A172 (cell line): ENCODE measurements at places on chromosomes 7 and 10. TPM values are rescaled to one million over a fixed set of nuclear protein-coding genes. Genes with fewer than 3 reads are reported as not detected.
A peak's percentile ranks its signal among the peaks of the same experiment; 100 is the strongest.

SKAP2 gene
- 33.7 and 36.4 TPM in 2 replicates for total RNA-seq

DNA sequence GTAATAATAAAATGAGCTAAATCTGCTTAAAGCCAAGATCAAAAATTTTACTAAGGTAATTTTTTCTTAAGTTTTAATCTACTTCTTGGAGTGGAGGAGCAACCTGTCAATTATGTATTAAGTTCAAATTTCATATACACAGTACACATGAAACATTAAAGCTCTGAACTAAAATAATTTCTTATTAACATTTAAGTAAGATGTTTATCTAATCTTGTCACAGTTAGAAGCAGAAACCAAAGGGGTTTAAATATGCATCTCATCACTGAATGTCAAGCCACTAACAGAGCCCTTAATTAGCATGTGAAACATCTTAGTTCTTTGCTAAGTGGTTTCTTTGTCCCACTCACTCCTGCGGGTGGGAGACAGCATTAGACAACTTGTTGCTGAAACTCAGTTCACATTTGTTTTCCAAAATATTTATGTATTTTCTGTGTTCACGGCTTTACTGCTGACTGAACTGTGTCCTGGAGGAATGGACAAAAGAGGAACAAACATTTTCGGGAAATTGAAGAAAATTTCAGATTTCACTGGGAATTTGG is 130.9 kb upstream of the MBL2 start:
- no peak for DNase-seq

- peak; percentile 49 for DNase-seq
Observed at GRCh38 chr7:16695621-16696237, 49.7 kb downstream of the BZW2 start.

DNA sequence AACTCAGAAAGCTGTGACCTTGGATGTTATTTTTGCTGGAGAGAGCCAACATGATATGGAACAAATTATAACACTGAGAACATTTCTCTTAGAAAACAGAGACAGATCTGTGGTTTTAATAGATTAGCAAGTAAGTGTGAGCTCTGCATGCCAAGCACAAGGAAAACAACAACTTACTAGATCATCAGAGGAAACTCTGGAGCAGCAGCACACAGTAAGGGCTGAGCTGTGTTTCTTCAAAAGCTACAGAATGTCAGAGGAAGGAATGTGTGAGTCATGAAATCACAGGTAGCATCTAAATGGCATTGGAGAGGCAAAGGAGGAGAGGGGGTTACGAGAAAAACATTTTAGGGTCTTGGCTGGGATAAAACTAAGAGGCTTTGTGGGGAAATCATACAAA is 283.4 kb upstream of the FZD8 start:
- DNase-seq, result peak; percentile 20

TMEM60 gene
- 55.6 and 65.4 TPM in 2 replicates for total RNA-seq

DNA sequence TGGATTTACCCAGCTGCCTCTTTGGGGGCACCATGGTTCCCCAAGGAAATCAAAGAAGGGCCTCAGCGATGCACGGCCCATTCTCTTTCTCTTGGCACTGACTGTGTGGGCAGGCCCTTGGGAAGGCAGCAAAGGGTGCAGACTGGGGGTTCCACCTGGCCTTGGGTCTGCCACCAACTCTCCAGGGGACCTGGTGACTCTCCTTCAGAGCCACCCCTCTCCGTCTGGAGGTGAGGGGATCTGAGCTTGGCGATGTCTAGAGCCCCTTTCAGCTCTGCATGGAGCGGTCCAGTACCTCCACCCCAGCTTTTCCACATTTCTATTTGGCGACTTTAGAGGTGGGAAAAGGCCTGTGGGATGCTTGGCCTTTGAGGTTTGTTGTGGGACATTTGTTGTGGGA is 69.1 kb downstream of the C10orf120 start:
- DNase-seq, result no peak

CUZD1 gene
- total RNA-seq, result not detected in 2 replicates

- no peak for DNase-seq
Observed at GRCh38 chr10:88913127-88913526, 33.1 kb downstream of the STAMBPL1 start.

PON3 gene
- not detected in 2 replicates for total RNA-seq

DNA sequence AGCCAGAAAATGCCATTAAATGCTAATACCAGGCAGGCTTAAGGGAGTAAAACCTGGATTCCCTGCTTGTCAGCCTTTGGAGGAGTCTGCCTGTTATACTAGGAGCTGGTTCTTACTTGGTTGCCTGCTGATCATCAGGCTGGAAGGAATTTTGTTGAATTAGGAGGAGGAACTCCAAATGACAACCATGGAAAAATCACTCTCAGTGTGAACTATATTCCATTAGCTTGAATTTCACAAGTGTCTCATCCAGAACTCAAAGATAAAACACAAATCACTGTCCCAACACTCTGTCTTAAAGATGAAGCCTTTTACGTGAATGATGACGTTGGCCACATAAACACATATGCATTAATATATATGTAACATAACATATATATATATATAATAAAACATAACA is 238.9 kb upstream of the PLXDC2 start:
- DNase-seq, result no peak

DNA sequence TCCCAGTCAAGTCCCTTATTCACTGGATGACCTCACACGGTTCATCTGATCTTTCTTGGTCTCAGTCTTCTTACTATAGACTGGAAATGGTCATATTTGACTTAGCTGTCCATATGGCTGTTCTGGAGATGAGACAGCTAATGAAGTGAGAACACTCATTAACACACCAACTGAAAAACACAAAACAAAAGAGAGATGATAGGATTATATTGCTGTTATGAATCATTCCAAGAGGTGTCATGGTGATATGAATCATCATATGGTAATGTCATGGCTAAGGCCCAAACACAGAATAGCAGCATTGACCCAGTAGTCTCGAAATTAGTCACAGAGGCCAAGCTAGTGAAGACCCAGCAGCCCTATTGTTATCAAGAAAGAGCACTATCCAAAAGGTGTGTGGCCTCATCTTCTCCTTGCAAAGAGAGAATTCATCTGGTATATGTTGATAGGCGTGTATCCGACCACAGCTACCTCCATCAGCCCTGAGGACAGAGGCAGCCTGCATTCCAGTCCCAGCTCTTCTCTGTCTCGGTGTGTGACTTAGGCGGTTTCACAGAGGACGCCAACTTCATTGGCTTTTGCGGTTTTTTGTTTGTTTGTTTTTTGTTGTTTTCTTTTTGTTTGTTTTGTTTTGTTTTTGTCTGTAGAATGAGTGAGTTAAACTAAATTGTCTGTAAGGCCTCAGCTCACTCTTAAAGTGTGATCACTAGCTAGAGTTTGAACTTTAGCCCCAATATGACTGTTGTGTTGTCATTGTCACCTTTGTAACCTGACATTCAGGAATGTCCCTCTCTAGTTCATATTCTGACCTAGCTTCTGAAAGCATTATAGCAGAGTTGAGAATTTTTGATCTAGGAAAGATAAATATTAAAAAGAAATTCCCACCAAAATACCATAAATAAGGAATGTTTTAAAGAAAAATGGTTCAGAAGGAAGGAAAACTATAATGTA is 97.4 kb upstream of the PDCD4 start:
- DNase-seq, result peak; percentile 90

GRCh38 chr10:124262234-124262865 is 156.4 kb downstream of the OAT start:
- DNase-seq, result no peak

- no peak for DNase-seq
Observed at GRCh38 chr7:20482071-20482470, 133.4 kb upstream of the ABCB5 start.

GRCh38 chr7:18081617-18082016 is 54.0 kb upstream of the PRPS1L1 start:
- DNase-seq, result no peak

DNA sequence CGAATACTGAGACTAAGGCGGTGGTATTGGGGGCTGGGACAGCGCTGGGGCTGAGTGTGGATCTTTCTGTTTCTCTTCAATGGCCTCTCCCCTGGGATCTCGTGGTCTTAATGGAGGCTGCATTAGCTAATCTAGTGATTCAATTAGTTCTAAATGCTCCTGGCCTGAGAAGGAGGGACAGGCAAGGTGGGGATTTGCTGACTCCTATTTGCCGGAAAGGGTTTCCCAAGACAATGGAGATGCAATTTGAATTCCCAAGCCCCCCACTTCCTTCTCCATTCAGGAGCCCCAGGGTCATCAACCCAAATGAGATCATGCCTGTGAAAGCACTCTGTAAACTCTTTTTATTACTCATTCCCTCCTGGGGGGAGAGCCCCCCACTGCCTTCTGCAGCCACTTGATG is 111.7 kb upstream of the PLXNA4 start:
- DNase-seq, result no peak

- DNase-seq, result no peak
Observed at GRCh38 chr7:55005241-55005851, 13.5 kb upstream of the EGFR start.

CDNF gene
- 1.2 and 1.8 TPM in 2 replicates for total RNA-seq

GRCh38 chr10:11325817-11326216 is 285.6 kb downstream of the USP6NL start:
- DNase-seq, result no peak

HGF gene
- not detected in 2 replicates for total RNA-seq

- peak; percentile 96 for DNase-seq
Observed at GRCh38 chr10:14820010-14820774, 17.6 kb downstream of the CDNF start.

DNA sequence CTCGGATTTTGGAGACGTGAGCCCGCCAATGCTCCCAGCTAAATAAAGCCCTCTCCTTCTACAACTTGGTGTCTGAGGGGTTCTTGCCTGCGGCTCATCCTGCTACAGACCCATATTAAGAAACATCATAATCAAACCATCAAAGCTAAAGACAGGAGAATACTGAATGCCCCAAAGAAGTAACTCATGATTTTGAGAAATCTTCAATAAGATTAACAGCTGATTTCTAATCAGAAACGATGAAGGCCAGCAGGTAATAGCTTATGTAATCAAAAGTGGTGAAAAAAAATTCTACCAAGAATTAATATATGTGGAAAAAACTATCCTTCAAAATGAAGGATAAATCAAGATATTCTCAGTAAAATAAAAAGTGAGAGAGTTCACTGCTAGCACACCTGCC is 130.3 kb downstream of the DNAJC1 start:
- DNase-seq, result no peak

DNA sequence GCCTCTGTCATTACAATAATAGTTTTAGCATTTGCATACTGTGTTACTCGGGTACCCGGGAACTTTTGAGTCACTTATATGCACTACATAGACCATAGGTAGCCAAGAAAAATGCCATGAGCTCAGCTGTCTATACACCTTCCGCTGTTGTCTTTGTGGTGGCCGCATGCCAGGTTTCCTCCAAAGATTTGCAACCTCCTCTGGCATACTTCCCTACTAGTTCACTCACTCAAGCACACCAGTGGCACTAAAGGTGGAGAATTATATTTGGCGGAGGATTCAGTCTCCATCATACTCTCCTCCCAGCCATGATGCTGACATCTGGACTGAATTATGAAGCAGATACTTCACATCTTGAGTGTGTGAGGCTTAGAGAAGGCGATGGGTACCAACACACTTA is 35.6 kb upstream of the GRB10 start:
- no peak for DNase-seq

GRCh38 chr10:84230359-84230758 is 5.0 kb upstream of the LRIT2 start:
- no peak for DNase-seq

- peak; percentile 11 for DNase-seq
Observed at GRCh38 chr7:106127984-106128780, 16.1 kb upstream of the SYPL1 start.

DNA sequence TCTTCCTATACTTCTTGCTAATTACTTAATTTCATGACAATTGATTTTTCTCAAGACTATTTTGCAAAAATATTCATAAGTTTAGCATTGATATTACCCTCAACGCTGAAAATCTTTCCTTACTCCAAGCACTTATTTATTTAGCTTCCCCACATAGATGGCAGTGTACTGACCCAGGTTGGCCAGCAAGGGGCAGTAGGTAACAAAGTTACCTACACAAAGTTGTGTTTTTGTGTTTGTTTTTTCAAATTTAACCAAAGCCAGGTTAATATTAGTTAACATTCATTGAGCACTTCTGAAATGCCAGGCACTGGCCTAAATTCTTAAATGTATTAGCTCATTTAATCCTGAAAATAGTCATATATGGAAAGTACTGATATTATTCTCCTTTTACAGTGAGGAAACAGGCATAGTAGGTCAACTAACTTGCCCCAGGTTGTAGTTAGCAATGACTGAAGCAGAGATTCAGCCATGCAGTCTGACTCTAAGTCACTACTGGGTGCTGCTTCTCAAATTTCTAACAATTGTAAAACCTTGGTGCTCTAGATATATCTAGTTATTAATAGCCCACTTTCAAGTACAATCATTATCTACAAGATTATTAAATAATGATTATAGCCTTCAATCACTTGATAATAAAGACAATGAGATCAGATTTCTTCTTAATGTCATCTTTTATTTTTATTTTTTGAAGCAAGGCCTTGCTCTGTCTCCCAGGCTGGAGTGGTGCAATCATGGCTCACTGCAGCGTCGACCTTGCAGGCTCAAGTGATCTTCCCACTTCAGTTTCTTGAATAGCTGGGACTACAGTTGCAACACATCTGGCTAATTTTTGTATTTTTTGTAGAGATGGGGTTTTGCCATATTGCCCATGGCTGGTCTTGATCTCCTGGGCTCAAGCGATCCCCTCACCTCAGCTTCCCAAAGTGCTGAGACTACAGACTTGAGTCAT is 5.8 kb upstream of the GGCT start:
- peak; percentile 49 for DNase-seq

DNA sequence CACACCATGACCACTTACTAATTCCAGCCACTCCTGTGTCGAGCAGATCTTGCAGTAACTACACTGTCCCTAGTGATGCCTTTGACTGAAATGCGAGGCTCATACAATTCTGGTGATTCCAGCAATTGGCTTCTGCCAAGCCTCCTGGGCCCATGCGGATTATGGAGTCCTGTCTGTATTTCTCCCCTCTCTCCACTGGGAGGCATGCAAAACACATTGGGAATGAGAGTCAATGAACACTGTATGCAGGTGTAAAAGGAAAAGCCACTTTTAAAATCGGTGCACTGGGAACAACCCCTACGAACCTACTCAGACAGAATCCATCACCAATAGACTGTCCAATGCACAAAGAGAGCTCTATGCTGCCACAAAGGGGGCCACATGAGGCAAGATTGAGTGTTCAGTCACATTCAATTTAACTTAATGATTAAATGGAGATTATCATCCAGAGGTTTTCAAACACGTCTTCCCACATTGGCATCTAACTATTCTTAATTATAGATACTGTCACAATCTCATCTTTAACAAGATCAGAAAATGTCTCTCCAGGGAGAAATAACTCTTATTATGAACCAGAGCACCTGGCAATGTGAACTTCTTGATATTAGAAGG is 550.6 kb downstream of the GLRX3 start:
- no peak for DNase-seq
